ENCODE measurements at places on chromosomes 6 and 20. TPM values are rescaled to one million over a fixed set of nuclear protein-coding genes. Genes with fewer than 3 reads are reported as not detected.

Gene MYB
- total RNA-seq = 0.42 TPM

Gene MMP24
- total RNA-seq = 0.03 TPM

Gene MPIG6B
- not detected for total RNA-seq

Gene PGK2
- total RNA-seq = not detected

Gene F13A1
- total RNA-seq = not detected

Gene PRDM13
- not detected for total RNA-seq

Gene RIPOR2
- not detected for total RNA-seq
